Naive B cell (primary cell): ENCODE measurements at places on chromosomes 3 and 15.

DNA sequence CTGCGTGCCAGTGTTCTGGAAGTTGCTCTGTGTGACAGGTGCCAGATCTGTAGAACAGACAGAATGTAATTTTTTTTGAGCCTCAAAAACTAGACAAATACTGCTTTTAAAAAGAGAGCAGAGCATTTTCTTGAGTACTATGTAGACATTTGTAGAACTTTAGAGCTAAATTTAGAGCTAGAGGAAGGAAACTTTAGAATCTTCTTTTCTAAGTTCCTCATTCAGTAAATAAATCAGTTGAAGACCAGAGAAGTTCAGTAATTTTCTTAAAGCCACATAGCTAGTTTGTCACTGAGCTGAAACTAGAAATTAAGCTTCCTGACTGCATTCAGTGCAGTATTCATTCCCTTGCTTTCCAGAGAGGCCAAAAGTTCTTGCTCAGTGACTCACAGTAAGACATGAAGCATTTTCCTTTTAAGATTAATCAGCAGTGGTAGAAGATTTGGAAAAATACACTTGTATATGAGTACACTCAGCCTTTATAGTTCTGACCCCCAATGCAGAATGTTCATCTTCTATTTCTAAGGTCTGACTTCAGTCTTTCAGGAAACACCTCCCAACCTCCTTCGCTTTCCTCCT lies 83.6 kb upstream of the TSEN2 start:
- no peak for DNase-seq

DNA sequence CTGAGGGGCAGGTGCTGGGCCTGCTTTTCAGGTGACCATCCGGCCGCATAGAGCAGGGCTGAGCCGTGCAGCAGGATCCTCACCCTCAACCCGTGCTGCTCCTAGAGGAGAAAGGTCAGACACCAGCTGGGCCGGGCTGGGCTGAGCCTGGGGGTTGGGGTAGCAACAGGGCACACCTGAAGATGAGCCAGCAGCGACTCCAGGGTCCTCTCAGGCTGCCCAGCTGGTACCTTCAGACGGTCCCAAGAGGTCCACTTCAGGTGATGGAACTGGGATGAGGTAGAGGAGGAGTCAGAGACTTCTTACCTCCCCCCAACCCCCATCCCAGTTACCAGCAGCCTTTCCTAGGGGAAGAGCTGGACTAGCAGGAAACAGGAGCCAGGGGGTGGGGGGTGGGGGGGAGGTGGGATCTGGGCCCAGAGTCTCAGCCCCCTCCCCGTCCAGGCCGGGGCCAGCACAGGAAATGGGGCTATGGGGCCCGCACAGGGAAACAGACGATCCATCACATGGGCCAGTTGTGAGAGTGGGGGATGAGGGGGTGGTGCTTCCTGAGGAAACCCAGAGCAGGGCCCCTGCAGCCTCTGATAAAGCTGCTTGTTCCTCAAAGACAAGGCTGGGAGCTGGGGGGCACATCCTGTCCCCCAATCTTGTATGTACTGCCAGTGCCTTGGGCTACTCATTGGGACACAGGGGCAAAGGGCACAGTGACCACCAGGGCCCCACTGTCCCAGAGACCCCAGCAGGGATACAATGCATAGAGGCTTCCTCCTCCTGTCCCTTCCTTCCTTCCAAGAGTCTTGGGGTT lies 3.0 kb downstream of the INKA1 start:
- peak; percentile 54 for DNase-seq

DNA sequence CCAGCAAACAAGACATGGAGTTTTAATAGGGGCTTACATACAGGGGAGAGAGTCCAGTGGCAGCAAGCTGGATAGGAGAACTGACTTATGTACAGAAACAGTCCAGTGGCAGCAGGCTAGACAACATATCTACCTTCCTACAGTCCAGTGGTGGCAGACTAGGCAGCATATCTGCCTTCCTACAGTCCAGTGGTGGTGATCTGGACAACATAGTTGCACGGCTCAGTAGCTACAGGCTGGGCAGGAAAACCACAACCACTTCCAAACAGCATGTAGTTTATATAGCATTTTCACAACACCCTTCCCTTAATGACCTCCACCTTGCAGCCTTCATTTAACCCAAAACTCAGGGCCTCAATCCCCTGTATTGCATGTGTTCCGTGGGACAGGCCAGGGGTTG lies 181.3 kb upstream of the EIF1B start:
- DNase-seq = no peak

DNA sequence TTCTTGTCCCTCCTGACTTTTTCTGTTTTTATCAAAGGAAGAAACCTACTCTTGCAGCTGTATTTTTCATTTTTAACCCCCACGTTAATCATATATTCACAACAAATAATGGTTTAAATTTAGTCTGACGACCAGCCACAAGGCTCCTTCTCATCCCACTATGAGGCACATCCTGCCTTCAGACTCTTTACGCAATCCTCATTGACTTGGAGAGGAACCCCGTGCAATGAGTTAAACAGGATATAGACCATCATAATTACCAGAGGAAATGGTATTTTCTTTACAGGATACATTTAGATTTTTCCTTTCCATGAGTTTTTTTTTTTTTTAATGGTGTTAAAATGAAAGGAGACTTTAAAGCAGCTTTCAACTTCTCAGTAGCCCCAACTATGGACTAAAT lies 68.5 kb downstream of the WWTR1 start:
- DNase-seq = no peak

DNA sequence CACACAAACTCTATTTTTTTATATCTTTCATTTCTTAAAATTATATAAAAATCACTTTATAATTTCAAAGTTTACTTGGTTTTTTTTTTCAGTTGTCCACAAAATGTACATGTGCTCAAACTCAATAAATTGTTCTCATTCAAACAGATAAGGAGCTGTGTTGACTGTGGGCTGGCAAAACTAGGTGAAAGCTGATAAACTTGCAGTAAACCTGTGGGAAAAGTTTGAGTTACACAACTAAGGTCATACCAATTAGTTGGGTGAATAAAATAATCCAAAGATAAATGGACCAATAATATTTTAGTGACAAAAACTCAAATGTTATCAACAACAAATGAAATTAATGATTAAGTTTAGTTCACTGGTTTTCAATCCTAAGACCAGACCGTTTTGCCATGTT lies 12.6 kb upstream of the UPK1B start:
- no peak for DNase-seq

DNA sequence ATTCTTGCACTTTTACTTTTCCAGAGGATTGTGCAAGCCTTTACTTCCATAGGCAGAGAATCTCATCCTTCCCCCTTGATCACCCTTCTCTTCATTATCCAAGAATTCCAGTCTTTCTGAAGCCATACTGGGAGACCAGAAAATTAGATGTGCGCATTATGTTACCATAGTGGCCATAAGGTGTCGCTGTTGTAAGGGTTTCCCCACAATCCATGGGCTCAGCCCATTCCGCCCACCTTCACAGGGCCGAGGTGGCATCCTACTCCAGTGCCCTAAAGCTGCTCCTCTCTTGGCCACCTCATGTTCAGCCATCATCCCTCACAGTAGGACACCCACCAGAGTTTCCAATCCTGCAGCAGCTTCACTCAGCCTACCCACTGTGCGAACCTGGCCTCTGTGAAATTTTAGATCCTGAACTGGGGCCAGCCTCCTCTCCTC lies 35.0 kb downstream of the CTSH start:
- DNase-seq = peak; percentile 30

DNA sequence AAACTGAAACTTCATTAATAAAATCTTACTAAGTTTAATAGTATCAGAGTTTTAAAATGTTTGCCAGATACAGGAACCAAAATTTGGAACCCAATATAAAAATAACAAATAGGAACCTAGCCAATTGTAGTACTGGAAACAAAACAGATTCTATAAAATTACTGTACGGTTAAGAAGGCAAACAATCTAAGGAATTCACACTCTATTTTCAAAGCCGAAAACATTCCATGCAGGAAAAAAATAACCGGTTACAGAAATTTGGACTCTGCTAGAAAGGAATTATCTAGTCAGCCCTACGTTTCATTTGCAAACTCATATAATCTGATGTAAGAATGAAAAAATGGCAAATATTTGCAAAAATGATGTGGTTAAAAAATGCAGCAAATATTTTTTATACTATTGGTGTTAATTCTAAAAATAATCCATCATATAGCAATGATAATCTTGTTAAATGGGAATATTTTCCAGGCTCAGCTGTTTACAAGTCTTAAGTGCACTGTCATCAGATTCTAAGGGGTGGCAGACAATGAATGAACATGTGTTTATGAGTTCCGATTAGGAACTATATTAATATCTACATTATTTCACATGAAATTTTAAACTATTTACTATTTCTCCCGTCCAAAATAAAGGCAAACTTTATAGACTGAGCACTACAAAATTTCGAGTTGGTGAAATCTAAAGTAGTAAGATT lies 58.1 kb downstream of the DCBLD2 start:
- no peak for DNase-seq
